ENCODE measurements at places on chromosomes 5 and 9.
A peak's percentile ranks its signal among the peaks of the same experiment; 100 is the strongest.

- no peaks in the 10 kb centered on the region for H3K36me3 ChIP-seq
- no peaks in the 10 kb centered on the region for H3K4me1 ChIP-seq
- no peak overlapping the region for H3K27ac ChIP-seq
- no peaks in the 10 kb centered on the region for H3K27me3 ChIP-seq
Measured at GRCh38 chr5:76705574-76705973, 10.4 kb upstream of the F2R start.

GRCh38 chr5:18202164-18202563 lies 567.9 kb downstream of the TAF11L14 start:
- H3K27ac ChIP-seq: no peak overlapping the region
- H3K36me3 ChIP-seq: no peaks in the 10 kb centered on the region
- DNase-seq: no peak

DNA sequence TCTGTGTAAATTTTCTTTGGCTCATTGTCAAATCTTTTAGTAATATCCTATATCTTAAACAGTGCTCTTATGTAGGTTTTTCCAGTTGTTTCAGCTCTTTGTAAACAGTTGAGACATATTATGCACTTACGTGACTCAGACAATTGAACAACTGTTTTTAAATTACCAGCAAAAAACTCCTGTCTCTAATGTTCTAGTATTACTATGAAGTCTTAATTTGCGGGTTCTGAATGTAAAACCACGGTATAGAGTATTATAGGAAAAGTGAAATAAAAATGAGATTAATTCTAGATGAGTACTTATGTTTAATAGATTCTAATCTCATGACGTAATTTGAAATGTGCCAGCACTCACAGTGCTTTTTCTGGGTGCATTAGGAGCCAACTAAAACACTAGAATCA lies 136.0 kb downstream of the GDNF start:
- DNase-seq: no peak
- H3K27me3 ChIP-seq: no peaks in the 10 kb centered on the region
- H3K4me1 ChIP-seq: no peaks in the 10 kb centered on the region
- no peaks in the 10 kb centered on the region for H3K36me3 ChIP-seq

DNA sequence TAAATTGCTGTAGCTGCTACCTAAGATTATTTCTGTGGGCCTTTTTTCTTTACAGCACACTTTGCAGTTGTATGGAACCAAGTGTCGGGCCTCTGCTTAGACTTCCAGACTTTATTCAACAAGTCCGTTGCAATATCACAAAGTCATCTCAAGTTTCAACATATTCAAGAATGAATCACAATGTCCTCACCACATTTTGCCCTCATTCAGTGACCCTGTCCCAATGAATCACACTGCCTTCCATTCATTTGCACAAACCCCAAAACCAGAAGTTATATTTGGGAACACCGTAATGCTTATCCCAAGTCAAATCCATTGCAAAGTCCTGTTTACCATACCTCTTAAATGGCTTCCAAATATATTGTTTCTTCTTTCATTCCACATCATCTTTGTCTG lies 439.6 kb downstream of the CSNK1G3 start:
- no peaks in the 10 kb centered on the region for H3K36me3 ChIP-seq
- H3K27me3 ChIP-seq: no peaks in the 10 kb centered on the region
- DNase-seq: no peak
- no peaks in the 10 kb centered on the region for H3K4me1 ChIP-seq

DNA sequence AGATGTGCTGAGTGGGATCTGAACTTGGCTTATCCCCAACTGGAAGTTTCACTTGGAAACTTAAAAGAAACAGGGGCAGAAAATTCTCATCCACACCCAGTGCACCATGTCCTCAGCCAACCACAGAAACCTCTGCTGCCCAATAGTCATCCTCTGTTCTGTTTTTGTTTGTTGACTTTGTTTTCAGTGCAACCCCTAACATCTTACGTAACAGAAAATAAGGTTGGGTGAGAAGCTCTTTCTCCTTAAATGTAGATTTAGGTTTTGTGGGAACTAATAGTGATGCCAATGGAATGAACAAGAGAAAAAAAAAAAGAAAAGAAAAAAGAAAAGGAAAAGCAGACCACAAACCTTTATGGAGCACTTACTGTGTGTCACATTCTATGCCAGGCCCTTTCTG lies 262.8 kb downstream of the PAPPA start:
- no peak for DNase-seq
- H3K27me3 ChIP-seq: no peaks in the 10 kb centered on the region
- H3K27ac ChIP-seq: no peak overlapping the region
- H3K36me3 ChIP-seq: no peaks in the 10 kb centered on the region

DNA sequence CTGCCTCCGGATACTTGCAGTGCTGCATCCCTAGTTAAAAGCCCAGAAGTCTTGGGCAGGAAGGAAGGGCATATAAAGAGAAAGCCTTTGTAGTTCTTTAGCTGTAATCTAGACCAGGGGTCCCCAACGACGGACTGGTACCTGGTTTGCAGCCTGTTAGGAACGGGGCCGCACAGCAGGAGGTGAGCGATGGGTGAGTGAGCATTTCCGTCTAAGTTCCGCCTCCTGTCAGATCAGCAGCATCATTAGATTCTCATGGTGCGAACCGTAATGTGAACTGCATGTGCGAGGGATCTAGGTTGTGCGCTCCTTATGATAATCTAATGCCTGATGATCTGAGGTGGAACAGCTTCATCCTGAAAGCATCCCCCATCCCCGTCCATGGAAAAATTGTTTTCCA lies 1.6 kb upstream of the SMIM15 start:
- H3K27me3 ChIP-seq: no peaks in the 10 kb centered on the region
- H3K4me3 ChIP-seq: peak overlapping the region; percentile 0
- H3K4me1 ChIP-seq: peaks cover 13% of the 10 kb centered on the region
- no peak for DNase-seq
- H3K27ac ChIP-seq: no peak overlapping the region

- H3K4me3 ChIP-seq: no peak overlapping the region
- DNase-seq: no peak
- H3K36me3 ChIP-seq: no peaks in the 10 kb centered on the region
- no peak overlapping the region for H3K27ac ChIP-seq
- H3K4me1 ChIP-seq: no peaks in the 10 kb centered on the region
Measured at GRCh38 chr9:133322701-133323100, 13.3 kb downstream of the SURF6 start.

DNA sequence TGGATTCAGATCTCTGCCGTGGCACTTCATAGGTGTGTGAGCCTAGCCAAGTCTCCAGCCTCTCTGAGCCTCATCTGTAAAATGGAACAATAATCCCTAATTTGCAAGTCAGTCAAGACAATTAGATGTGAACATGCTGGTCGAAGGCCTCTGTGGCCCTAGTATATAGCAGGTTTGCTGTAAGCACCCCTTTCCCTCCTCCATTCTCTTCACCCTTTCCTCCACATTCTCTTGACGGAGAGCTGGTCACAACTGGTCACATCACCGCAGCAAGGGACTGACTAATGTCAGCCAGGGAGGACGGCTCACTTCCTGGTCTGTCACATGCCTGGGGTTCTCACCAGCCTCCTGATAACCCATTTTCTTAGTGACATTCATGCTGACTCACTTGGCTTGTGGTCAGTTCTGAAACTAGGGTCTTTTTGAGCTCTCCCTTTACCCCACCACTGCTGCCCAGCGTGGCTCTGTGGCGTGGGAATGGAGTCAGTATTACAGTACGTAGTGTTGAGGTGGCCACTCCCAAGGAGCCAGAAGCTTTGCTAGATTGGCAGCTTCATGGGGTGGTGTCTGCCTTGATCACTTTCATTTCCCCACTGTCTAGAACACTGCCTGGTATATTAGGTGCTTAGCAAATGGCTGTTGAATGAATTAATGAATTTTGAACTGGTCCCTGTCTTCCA lies 47.8 kb downstream of the ERGIC1 start:
- H3K27me3 ChIP-seq: no peaks in the 10 kb centered on the region
- H3K36me3 ChIP-seq: no peaks in the 10 kb centered on the region
- H3K4me1 ChIP-seq: peaks cover 14% of the 10 kb centered on the region
- no peak overlapping the region for H3K27ac ChIP-seq
- no peak overlapping the region for H3K4me3 ChIP-seq

DNA sequence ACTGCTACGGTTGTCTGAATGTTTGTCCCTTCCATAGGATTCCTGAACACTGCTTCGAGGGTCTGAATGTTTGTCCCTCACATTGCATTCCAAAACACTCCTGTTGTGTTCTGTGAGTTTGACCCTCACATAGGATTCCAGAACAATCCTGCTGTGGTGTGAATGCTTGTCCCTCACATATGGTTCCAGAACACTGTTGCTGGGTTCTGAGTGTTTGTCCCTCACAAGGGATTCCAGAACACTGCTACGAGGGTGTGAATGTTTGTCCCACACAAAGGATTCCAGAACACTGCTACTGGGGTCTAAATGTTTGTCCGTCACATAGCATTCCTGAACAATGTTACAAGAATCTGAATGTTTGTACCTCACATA lies 201.2 kb downstream of the FOXD4L6 start:
- no peaks in the 10 kb centered on the region for H3K36me3 ChIP-seq
- H3K4me1 ChIP-seq: no peaks in the 10 kb centered on the region
- no peak overlapping the region for H3K4me3 ChIP-seq
- no peak overlapping the region for H3K27ac ChIP-seq
- no peak for DNase-seq
- no peaks in the 10 kb centered on the region for H3K27me3 ChIP-seq

- H3K36me3 ChIP-seq: no peaks in the 10 kb centered on the region
- H3K27ac ChIP-seq: no peak overlapping the region
- H3K4me3 ChIP-seq: no peak overlapping the region
- no peaks in the 10 kb centered on the region for H3K4me1 ChIP-seq
Measured at GRCh38 chr5:32507738-32508434, 63.3 kb upstream of the ZFR start.

GRCh38 chr5:41797662-41798061 lies 72.6 kb downstream of the OXCT1 start:
- H3K27ac ChIP-seq: no peak overlapping the region
- no peak overlapping the region for H3K4me3 ChIP-seq
- no peaks in the 10 kb centered on the region for H3K4me1 ChIP-seq
- no peaks in the 10 kb centered on the region for H3K27me3 ChIP-seq
- DNase-seq: no peak
- H3K36me3 ChIP-seq: no peaks in the 10 kb centered on the region

- no peak overlapping the region for H3K27ac ChIP-seq
- H3K36me3 ChIP-seq: no peaks in the 10 kb centered on the region
- H3K27me3 ChIP-seq: no peaks in the 10 kb centered on the region
Measured at GRCh38 chr5:150606476-150606875, 34.0 kb upstream of the SYNPO start.

DNA sequence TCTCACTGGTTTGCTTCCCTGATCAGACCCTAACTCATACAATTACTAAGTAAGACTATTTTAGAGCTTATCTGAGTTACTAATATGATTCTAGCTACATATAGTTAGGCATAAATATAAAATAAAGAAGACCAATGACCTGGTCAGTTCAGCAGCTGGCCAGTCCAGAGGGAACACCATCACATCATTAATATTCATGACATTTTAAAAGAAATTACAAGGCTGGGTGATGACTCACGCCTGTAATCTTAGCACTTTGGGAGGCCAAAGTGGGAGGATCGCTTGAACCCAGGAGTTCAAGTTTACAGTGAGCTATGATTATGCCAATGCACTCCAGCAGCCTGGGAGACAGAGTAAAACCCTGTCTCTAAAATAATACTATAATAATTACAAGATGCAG lies 37.0 kb upstream of the CDC42SE2 start:
- no peak overlapping the region for H3K4me3 ChIP-seq
- H3K27me3 ChIP-seq: no peaks in the 10 kb centered on the region
- no peak overlapping the region for H3K27ac ChIP-seq
- H3K4me1 ChIP-seq: no peaks in the 10 kb centered on the region
- H3K36me3 ChIP-seq: no peaks in the 10 kb centered on the region
- no peak for DNase-seq

GRCh38 chr9:112332214-112332613 lies 1.2 kb downstream of the PTBP3 start:
- H3K4me3 ChIP-seq: peak overlapping the region; percentile 94
- peak overlapping the region; percentile 67 for H3K27ac ChIP-seq
- H3K36me3 ChIP-seq: no peaks in the 10 kb centered on the region
- H3K4me1 ChIP-seq: peaks cover 31% of the 10 kb centered on the region

DNA sequence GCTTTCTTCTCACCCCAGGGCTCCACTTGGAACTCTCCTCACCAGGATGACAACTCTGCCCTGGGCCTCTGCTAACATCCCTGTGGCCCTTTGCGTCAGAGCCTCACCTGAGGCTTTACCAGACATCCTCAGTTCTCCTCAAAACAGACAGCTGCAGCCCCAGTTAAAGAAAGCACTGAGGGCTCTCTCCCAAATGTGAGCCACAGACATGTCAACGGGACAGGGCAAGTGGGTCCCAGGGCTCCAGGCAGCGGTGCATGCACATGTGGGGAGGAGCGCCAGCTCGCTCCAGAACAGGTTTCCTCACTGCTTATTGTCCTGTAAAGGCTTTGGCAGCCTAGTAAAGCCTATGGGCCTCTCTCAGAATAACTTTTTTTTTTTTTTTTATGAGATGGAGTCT lies 37.3 kb downstream of the IPPK start:
- H3K4me1 ChIP-seq: no peaks in the 10 kb centered on the region
- H3K27me3 ChIP-seq: no peaks in the 10 kb centered on the region
- no peak for DNase-seq

- H3K27ac ChIP-seq: peak overlapping the region; percentile 99
- H3K4me1 ChIP-seq: peaks cover 21% of the 10 kb centered on the region
- no peaks in the 10 kb centered on the region for H3K27me3 ChIP-seq
- H3K36me3 ChIP-seq: no peaks in the 10 kb centered on the region
Measured at GRCh38 chr5:134226441-134227192, 744 bp upstream of the PPP2CA start.

- no peaks in the 10 kb centered on the region for H3K4me1 ChIP-seq
- DNase-seq: no peak
- H3K27ac ChIP-seq: no peak overlapping the region
- H3K27me3 ChIP-seq: no peaks in the 10 kb centered on the region
- no peak overlapping the region for H3K4me3 ChIP-seq
- H3K36me3 ChIP-seq: no peaks in the 10 kb centered on the region
Measured at GRCh38 chr9:95653246-95653645, 136.5 kb upstream of the PTCH1 start.

GRCh38 chr5:169875091-169875728 lies 105.1 kb downstream of the INSYN2B start:
- H3K4me3 ChIP-seq: no peak overlapping the region
- H3K27ac ChIP-seq: no peak overlapping the region
- no peak for DNase-seq
- no peaks in the 10 kb centered on the region for H3K36me3 ChIP-seq
- no peaks in the 10 kb centered on the region for H3K4me1 ChIP-seq
- H3K27me3 ChIP-seq: no peaks in the 10 kb centered on the region

DNA sequence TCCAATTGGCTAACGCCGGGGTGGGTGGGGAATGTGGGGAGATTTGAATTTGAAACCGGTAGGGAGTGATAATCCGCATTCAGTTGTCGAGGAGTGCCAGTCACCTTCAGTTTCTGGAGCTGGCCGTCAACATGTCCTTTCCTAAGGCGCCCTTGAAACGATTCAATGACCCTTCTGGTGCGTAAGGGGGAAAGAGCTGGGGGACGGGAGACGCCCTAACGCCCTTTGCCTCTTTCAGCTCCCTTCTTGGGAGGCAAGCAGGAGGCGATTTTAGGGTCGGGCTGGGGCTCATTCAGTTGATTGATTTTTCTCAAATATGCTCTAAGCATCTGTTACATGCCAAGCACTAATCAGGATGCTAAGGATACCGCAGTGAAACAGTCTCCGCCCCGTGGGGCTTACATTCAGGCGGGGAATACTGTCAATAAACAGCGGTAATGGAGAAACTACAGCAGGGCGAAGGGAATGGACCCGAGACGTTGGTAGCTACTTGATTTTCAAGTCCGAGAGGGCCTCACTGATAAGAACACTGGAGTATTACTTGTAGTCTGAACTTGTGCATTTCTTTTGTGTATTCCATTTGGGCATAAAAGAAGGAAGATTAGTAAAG lies at the start of gene HMMR:
HMMR (plus strand) TSS at position 71 of the 610 bp plus-strand sequence; CDS start at position 132, 61 bp downstream.
- peak within 1 kb of the TSS; percentile 84 for H3K4me3 ChIP-seq
- H3K4me1 ChIP-seq: peaks cover 8% of the 10 kb centered on the region
- H3K36me3 ChIP-seq: no peaks in the 10 kb centered on the region
- peak; percentile 37 for DNase-seq
- peak within 1 kb of the TSS; percentile 100 for H3K27ac ChIP-seq
- no peaks in the 10 kb centered on the region for H3K27me3 ChIP-seq
